ENCODE measurements at places on chromosomes 13 and 19. TPM values are rescaled to one million over a fixed set of nuclear protein-coding genes. Genes with fewer than 3 reads are reported as not detected.

TEX26 gene
- total RNA-seq: not detected

GRCh38 chr13:108214441-108215271 lies 680 bp downstream of the LIG4 start:
- no peaks in the 10 kb centered on the region for H3K27me3 ChIP-seq
- peak overlapping the region; percentile 95 for H3K4me3 ChIP-seq
- H3K36me3 ChIP-seq: peaks cover 13% of the 10 kb centered on the region
- no peak for DNase-seq
- H3K27ac ChIP-seq: peak overlapping the region; percentile 54

GRCh38 chr19:45677351-45678230 lies 9.6 kb downstream of the GIPR start:
- no peaks in the 10 kb centered on the region for H3K36me3 ChIP-seq
- peak overlapping the region; percentile 65 for H3K4me3 ChIP-seq
- peak; percentile 53 for DNase-seq
- H3K4me1 ChIP-seq: peaks cover 6% of the 10 kb centered on the region
- H3K27ac ChIP-seq: no peak overlapping the region
- peaks cover 81% of the 10 kb centered on the region for H3K27me3 ChIP-seq

ZNF490 gene
- total RNA-seq: 12.2 TPM

DNA sequence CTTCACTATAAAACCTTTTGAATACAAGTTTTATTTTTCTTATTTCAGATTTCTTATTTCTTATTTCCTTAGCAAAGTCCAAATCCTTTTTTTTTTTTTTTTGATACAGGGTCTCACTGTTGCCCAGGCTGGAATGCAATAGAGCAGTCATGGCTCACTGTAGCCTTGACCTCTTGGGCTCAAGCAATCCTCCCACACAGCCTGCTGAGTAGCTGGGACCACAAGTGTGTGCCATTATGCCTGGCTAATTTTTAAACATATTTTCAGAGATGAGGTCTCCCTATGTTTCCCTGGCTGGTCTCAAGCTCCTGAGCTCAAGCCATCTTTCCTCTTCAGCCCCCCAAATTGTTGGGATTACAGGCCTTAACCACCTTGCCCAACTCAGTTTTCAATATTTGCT lies 334.3 kb downstream of the DLEU7 start:
- H3K4me3 ChIP-seq: no peak overlapping the region
- H3K27ac ChIP-seq: no peak overlapping the region
- no peak for DNase-seq
- peaks cover 7% of the 10 kb centered on the region for H3K36me3 ChIP-seq
- H3K27me3 ChIP-seq: no peaks in the 10 kb centered on the region
- H3K4me1 ChIP-seq: peaks cover 2% of the 10 kb centered on the region

GRCh38 chr13:102198418-102199311 lies 203.2 kb downstream of the FGF14 start:
- no peak for DNase-seq
- H3K27ac ChIP-seq: no peak overlapping the region
- no peak overlapping the region for H3K4me3 ChIP-seq
- H3K36me3 ChIP-seq: no peaks in the 10 kb centered on the region
- peaks cover 15% of the 10 kb centered on the region for H3K4me1 ChIP-seq

LIM2 gene
- total RNA-seq: not detected

DNA sequence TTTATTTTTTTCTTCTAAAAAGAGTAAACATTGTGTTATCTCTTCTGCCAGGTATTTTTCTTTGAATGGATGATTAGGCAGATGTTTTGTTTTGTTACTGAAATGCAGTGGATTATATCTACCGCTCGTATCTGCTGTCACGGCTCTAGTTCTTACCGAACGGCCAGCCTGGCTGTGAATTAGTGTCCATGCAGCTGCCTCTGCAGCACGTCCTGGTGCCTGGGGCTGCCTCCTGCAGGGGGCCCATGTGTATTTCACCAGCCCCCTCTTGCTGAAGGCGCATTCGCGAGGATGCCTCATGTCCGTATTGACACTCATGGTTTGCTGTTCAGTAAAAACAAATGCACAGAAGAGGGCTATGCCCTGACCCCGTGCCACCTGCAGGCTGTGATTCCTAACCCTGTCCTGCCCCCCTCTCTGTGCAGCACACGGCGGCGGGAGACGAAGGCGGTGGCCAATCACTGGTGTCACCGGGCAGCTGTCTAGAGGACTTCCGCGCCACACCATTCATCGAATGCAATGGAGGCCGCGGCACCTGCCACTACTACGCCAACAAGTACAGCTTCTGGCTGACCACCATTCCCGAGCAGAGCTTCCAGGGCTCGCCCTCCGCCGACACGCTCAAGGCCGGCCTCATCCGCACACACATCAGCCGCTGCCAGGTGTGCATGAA lies 49.9 kb downstream of the RAB20 start:
- no peak overlapping the region for H3K4me3 ChIP-seq
- H3K27me3 ChIP-seq: no peaks in the 10 kb centered on the region
- no peak overlapping the region for H3K27ac ChIP-seq
- H3K4me1 ChIP-seq: no peaks in the 10 kb centered on the region
- DNase-seq: no peak

PRTN3 gene
- not detected for total RNA-seq

ZSCAN22 gene
- total RNA-seq: 6.2 TPM

- DNase-seq: no peak
- H3K4me1 ChIP-seq: peaks cover 19% of the 10 kb centered on the region
- peaks cover 4% of the 10 kb centered on the region for H3K27me3 ChIP-seq
- peaks cover 92% of the 10 kb centered on the region for H3K36me3 ChIP-seq
- H3K4me3 ChIP-seq: peak overlapping the region; percentile 91
Observed at GRCh38 chr19:58000677-58001076, 1.9 kb downstream of the ZNF606 start.

- no peaks in the 10 kb centered on the region for H3K36me3 ChIP-seq
- no peaks in the 10 kb centered on the region for H3K27me3 ChIP-seq
- H3K4me1 ChIP-seq: peaks cover 18% of the 10 kb centered on the region
- no peak overlapping the region for H3K4me3 ChIP-seq
- DNase-seq: no peak
Observed at GRCh38 chr19:3100331-3100730, 6.2 kb downstream of the GNA11 start.

- peaks cover 53% of the 10 kb centered on the region for H3K27me3 ChIP-seq
- no peak overlapping the region for H3K27ac ChIP-seq
- H3K4me3 ChIP-seq: peak overlapping the region; percentile 78
- H3K36me3 ChIP-seq: no peaks in the 10 kb centered on the region
- H3K4me1 ChIP-seq: peaks cover 24% of the 10 kb centered on the region
- DNase-seq: no peak
Observed at GRCh38 chr19:50663482-50663790, 14.2 kb downstream of the C19orf81 start.

GRCh38 chr13:24672141-24673132 lies 7.8 kb upstream of the ATP12A start:
- peaks cover 16% of the 10 kb centered on the region for H3K4me1 ChIP-seq
- H3K36me3 ChIP-seq: no peaks in the 10 kb centered on the region
- H3K4me3 ChIP-seq: no peak overlapping the region
- no peak overlapping the region for H3K27ac ChIP-seq
- H3K27me3 ChIP-seq: peaks cover 11% of the 10 kb centered on the region
- no peak for DNase-seq

AMER2 gene
- total RNA-seq: 4.1 TPM

- DNase-seq: no peak
- H3K36me3 ChIP-seq: peaks cover 3% of the 10 kb centered on the region
- no peaks in the 10 kb centered on the region for H3K27me3 ChIP-seq
- H3K4me3 ChIP-seq: no peak within 1 kb of the TSS
Observed at GRCh38 chr19:22832031-22832762, at the start of gene ZNF723. TSS of gene ZNF723 (plus strand) at chr19:22832291. CDS start at chr19:22832380, 89 bp downstream.

DNA sequence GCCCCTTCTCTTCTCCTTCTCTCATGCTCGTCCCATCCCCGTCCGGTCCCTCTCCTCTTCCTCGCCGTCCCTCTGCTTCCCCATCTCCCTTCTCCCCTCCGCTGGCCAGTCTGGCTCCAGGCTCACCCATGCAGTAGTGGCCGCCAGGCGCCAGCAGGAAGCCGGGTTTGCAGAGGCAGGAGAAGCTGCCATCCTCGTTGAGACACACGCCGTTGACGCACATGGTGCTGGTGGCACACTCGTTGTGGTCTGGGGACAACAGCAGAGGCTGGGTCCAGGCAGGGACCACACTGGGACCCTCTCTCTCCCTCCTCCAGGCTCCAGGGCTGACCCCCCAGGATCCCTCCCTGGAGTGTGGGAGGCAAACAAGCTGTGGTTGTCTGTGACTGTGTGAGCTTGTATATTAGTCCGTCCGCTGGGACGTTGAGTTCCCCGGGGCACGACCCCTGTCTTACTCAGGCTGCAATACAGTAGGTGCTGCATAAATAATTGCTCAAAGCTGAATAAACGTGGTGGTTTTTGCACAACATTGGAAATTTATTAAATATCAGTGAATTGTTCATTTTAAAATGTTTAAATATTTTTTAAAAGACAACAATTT lies 16.4 kb downstream of the FBN3 start:
- H3K36me3 ChIP-seq: no peaks in the 10 kb centered on the region
- no peaks in the 10 kb centered on the region for H3K4me1 ChIP-seq
- no peak overlapping the region for H3K27ac ChIP-seq
- DNase-seq: no peak

KANK2 gene
- 32.1 TPM for total RNA-seq

NCAN gene
- 13.8 TPM for total RNA-seq

TTC9B gene
- total RNA-seq: 1.7 TPM

DNA sequence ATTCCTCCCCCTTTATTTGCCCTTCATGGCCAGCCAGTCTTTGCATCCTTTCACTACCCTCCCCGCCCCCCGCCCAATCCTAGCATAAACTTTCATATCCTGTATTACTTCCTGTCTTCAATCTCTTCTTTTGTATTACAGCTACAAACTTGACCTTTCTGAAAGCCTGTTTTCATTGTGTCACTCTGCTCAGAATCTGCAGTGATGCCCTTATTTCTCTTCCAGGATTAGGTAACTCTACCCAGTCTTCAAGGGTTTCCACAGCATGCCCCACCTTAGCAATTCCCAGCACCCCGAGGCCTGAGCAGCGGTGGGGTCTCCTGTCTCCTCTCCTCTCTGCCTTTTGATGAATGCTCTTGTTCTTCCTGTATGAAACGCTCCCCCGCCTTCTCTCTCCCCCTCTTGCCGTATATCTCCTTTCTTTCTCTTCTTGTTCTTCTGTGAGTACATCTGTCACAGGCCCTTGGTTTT lies 145.6 kb downstream of the SHISA2 start:
- no peaks in the 10 kb centered on the region for H3K36me3 ChIP-seq
- no peak for DNase-seq
- H3K4me3 ChIP-seq: no peak overlapping the region
- no peak overlapping the region for H3K27ac ChIP-seq
- H3K4me1 ChIP-seq: peaks cover 22% of the 10 kb centered on the region

DNA sequence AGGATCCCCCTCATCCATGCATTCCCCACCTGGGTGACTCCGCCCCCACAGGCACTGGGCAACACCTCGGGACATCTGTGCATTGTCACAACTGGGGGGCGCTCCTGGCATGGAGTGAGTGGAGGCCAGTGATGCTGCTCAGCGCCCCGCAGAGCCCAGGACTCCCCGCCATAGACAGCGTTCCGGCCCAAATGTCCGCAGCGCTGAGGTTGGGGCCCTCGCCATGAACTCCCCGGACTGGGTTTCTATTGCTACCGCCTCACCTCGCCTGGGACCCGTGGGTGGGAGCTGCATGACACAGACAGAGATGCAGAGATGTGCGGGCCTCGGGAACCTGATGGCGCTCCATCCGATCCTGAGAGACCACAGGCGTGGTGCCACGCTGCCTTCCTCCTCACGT lies 4.6 kb downstream of the FZR1 start:
- no peak for DNase-seq
- H3K27ac ChIP-seq: no peak overlapping the region
- no peak overlapping the region for H3K4me3 ChIP-seq
- H3K36me3 ChIP-seq: peaks cover 2% of the 10 kb centered on the region
- H3K4me1 ChIP-seq: peaks cover 26% of the 10 kb centered on the region
- no peaks in the 10 kb centered on the region for H3K27me3 ChIP-seq

GRCh38 chr13:98129059-98129746 lies 13.7 kb upstream of the FARP1 start:
- H3K27me3 ChIP-seq: no peaks in the 10 kb centered on the region
- DNase-seq: no peak
- H3K4me3 ChIP-seq: no peak overlapping the region
- no peak overlapping the region for H3K27ac ChIP-seq

DNA sequence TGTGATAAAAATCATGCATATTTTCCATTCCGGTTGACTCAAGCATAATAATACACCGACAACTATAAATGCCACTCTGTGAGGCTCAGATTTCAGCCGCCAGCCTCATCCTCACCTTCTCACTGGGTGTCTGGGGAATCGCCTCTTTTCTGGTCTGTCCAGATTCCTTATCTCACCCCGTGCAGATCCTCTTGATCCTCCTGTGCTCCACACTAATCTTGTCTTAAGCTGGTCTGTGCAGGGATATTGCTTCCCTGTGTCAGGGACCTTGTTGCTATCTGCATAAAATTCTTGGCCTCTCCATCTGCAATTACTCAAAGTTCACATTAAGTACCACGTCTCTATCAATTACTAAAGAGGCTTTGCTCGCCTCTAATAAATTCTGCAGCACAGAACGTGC lies 116.6 kb upstream of the SPACA7 start:
- no peaks in the 10 kb centered on the region for H3K27me3 ChIP-seq
- H3K4me1 ChIP-seq: no peaks in the 10 kb centered on the region
- DNase-seq: no peak
- H3K36me3 ChIP-seq: no peaks in the 10 kb centered on the region
- H3K4me3 ChIP-seq: no peak overlapping the region
- H3K27ac ChIP-seq: no peak overlapping the region

GRCh38 chr19:48433337-48433736 lies 12.4 kb upstream of the GRWD1 start:
- peaks cover 4% of the 10 kb centered on the region for H3K36me3 ChIP-seq
- no peak for DNase-seq
- H3K27ac ChIP-seq: no peak overlapping the region

DNA sequence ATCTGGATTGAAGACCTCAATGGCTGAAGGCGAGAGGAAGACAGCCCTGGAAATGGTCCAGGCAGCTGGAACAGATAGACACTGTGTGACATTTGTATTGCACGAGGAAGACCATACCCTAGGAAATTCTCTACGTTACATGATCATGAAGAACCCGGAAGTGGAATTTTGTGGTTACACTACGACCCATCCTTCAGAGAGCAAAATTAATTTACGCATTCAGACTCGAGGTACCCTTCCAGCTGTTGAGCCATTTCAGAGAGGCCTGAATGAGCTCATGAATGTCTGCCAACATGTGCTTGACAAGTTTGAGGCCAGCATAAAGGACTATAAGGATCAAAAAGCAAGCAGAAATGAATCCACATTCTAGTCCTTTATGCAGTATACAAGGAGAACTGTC lies 1.2 kb downstream of the POLR1D start:
- no peak overlapping the region for H3K27ac ChIP-seq
- peaks cover 16% of the 10 kb centered on the region for H3K36me3 ChIP-seq
- peaks cover 62% of the 10 kb centered on the region for H3K4me1 ChIP-seq
- H3K4me3 ChIP-seq: peak overlapping the region; percentile 92
- H3K27me3 ChIP-seq: peaks cover 13% of the 10 kb centered on the region

C19orf47 gene
- 21.0 TPM for total RNA-seq

DNA sequence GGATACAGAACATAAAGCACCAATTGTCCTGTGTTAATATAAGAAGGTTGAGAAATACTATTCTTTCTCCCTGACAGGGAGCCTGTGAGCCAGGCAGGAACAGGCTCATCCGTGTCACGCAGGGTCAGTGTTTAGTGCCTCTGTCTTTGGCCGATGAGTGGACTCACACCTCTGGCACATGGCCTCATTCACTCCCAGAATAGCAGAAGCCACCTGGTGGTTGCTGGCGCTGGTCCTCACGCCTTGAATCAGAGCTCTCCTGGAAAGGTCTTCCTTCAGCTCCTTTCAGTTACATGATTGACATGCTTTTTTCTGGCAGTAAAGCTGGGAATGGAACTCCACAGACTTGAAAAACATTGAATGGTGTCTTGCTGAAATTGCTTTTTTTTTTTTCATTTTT lies 28.1 kb upstream of the SIAH3 start:
- H3K27me3 ChIP-seq: no peaks in the 10 kb centered on the region
- DNase-seq: no peak
- H3K27ac ChIP-seq: no peak overlapping the region
- H3K4me3 ChIP-seq: no peak overlapping the region
- H3K4me1 ChIP-seq: peaks cover 33% of the 10 kb centered on the region
